Spleen (tissue), 13 donors: ENCODE measurements at places on chromosomes 3 and 15.
A peak's percentile ranks its signal among the peaks of the same experiment; 100 is the strongest.

- no peak for DNase-seq
These were observed 39.4 kb downstream of the CLDN18 start for GRCh38 chr3:138049157-138049919.

- peak; percentile 59 for DNase-seq
These were observed 12.9 kb upstream of the TXNRD3 start for GRCh38 chr3:126667631-126668449.

GRCh38 chr15:99104788-99105513 is at the start of gene SYNM:
SYNM (plus strand) TSS chr15:99105080; CDS start chr15:99105200, 120 bp downstream.
- peak; percentile 86 for DNase-seq

GRCh38 chr3:23971684-23972083 is 26.6 kb downstream of the NR1D2 start:
- DNase-seq = no peak

GRCh38 chr15:69656271-69657030 is 203.8 kb downstream of the RPLP1 start:
- DNase-seq = no peak

DNA sequence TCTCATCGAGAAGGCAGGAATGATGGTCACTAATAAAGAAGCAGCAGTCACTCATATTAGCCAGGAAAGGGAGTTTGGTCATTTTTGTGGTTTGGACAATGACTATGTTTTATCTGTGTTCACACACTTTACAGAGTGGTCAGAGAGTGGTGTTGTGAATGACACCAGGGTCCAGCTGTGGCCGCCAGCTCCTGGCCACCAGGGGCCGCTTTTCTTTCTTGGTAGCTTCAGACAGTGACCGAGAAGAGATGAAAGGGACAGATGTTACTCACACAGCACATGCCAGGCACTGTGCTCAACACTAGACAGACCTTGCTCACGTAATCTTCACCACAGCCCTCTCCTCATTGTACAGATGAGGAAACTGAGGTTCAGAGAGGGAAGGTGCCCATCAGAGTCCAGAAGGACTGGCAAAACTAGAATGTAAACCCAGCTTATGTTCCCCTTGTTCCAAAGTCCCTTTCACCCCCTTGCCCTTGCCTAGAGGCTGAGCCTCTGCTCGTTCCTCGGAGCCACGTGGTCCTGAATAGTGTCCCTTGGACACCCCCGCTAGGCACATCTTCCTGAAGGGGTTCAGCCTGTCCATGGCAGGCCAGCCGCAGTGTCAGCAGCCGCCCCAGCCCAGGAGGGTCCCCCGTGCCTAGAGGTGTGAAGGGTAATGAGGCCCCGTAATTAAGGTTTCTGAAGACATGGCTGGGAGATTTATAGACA is 55.6 kb downstream of the CYP11A1 start:
- DNase-seq = no peak

DNA sequence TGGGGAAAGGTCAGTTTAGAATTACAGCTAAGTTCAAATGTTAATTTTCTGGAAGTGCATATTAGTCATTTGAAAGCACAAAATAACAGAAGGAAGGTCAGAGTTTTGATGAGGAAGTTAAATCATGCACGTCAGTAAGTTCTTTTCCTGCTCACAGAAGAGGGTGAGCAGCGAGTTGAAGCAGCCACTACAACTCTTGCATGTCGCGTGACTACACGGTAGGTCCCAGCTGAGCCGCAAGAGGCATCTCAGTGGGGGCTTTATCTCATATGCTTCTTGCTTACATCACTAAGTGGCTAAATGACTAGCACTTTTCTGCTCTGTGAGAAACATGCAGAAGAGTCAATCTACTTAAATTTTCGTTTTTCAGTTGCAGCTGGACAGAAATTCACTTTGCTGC is 21.3 kb upstream of the SEC62 start:
- peak; percentile 89 for DNase-seq

- no peak for DNase-seq
These were observed 38.3 kb downstream of the CCDC39 start for GRCh38 chr3:180640987-180641386.

- no peak for DNase-seq
These were observed 53.9 kb downstream of the RLBP1 start for GRCh38 chr15:89167267-89168176.

DNA sequence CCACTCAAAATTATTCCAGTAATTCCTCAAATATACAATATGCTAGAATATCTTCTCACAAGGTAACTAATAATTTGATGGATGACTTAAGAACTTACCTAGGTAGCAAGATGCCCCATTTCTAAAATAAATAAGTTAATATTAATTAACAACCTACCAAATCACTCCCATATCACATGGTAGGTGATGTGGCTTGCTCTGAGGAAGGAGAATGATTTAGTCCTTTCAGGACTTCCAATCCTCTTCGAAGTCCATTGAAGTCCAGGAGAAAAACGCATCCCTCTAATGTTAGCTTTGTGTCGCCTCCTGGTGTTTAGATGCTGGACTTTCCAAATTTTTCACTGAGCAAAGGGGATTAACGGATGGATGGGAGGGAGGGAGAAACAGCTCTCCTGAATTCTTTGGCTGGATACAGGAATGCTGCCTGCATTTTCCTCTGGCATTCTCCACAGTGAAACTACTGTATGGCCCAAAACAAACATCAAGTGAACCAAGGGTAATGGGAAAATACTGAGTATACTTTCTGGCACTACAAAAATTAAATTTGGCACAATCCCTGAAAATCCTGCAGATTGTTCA is 58.6 kb downstream of the PRICKLE2 start:
- no peak for DNase-seq

GRCh38 chr3:187971629-187972028 is 182.3 kb upstream of the LPP start:
- no peak for DNase-seq

GRCh38 chr15:71943806-71944205 is 133.5 kb downstream of the NR2E3 start:
- DNase-seq = no peak

DNA sequence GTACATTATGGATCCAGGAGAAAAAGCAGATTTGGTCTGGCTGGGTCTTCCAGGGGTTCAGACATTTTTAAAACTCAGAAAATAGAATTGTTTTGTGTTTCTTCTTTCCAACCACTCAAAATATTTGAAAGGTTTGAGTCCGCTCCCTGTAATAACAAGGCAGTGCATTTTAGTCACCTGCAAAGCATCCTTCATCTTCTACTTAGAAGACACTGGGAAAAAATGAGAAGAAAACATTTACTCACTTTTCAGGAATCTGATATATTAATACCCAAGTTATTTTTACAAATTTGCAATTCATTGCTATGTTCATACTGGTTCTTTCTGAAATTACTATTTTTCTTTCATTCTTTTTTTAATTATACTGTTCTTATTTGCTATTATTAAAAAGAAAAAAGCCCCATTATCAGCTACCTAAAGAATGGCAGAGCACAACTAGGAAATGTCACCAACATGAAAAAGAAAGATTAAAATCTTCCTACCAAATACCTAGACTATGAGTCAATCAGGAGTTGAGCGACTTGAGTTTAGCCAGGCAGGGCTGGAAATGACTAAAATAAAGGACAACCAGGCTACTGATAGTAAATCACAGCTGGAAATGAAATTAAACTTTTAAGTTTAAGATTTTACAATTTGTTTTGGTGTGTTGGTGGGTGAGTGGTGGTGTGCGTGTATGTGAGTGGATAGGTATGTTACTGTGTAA is 280.3 kb upstream of the THBS1 start:
- DNase-seq = no peak

DNA sequence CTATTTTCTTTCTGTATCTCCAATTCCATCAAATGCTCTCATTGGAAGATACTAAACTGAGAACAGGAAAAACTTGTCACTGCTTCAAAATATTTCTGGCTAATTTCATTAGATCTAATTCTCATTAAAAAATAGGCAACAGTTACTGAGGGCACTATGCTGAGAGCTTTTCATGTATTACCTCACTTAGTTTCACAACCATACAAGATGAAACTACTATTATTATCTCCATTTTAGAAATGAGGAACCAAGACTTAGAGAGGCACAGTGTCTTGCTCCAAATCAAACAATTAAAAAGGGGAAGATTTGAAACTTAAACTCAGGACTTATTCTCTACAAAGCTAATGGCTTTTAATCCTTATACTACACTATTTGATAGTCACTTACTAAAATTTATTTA is 7.2 kb upstream of the OTOL1 start:
- DNase-seq = no peak

GRCh38 chr3:156400062-156400461 is 154.9 kb downstream of the SSR3 start:
- no peak for DNase-seq
